Occipital lobe (tissue), 3 donors: ENCODE measurements at places on chromosomes 4 and X.

DNA sequence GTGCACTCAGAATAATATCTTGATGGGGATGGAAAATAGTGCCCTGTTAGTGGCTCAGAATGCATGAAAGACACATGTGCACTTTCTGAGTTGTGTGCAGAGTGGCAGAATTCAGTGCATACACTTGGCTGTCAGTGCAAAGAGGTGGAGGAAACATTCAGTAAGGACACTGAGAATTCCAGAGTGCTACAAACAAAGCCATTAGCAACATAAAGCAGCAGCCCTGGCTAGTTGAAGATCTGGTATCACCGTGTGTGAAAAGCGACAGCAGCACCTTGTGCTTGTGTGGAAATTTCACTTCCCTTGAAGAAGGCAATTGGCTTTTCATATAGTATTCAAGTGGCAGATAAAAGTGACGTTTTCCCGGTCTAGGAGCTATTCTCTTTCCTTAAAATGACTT lies 810.4 kb downstream of the TRIML1 start:
- no peak for DNase-seq

- DNase-seq = no peak
Measured at GRCh38 chr4:185256446-185256845, 47.0 kb downstream of the SNX25 start.

GRCh38 chr4:184987493-184988031 lies 30.7 kb upstream of the HELT start:
- DNase-seq = no peak

DNA sequence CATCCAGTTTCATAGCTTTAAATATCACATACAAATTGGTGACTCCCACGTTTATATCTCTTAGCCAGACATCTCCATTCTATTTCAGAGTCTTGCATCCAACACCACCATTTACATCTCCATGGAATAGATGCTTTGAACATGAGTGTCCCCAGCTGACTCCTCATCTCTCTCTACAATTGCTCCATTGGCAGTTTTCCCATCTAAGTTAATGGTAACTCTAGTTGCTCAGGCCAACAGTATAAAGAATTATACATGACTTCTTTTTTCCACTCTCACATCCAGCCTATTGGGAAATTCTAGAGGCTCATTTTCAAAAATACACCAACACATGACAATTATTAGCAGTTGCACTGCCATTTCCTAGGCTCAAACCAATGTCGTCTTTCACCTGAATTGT lies 388.2 kb downstream of the STIM2 start:
- no peak for DNase-seq

- no peak for DNase-seq
Measured at GRCh38 chr4:6953751-6954380, 44.2 kb downstream of the TBC1D14 start.

GRCh38 chr4:100949350-100949935 lies 397.9 kb downstream of the PPP3CA start:
- DNase-seq = no peak

DNA sequence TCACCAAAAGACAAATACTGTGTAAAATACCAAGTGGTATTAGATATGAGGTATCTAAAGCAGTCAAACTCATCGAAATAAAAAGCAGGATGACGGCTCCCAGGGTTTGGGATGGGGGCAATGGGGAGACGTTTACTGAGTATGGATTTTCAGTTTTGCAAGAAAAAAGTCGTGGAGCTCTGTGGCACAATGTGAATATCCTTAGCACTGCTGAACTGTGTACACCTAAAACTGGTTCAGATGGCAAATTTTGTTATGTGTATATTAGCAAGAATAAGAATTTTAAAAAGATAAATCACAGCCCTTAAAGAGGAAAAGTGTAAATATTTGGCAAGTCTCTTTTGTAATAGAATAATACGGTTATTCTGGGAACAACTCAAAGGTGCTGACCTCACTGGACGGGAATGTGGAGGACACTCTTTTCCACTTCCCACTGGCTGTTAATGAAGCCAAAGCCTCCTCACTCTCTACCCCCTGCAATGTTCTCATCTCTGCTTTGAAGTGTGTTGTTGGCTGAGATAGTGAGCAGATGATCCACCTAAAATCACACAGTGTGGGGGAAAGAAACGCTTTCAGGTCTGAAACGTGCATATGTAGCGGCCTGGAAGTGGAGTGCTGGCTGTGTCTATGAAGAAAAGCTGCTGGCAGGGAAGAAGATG lies 49.2 kb downstream of the SEL1L3 start:
- DNase-seq = no peak

GRCh38 chr4:158535130-158535614 lies 13.5 kb downstream of the RXFP1 start:
- no peak for DNase-seq

DNA sequence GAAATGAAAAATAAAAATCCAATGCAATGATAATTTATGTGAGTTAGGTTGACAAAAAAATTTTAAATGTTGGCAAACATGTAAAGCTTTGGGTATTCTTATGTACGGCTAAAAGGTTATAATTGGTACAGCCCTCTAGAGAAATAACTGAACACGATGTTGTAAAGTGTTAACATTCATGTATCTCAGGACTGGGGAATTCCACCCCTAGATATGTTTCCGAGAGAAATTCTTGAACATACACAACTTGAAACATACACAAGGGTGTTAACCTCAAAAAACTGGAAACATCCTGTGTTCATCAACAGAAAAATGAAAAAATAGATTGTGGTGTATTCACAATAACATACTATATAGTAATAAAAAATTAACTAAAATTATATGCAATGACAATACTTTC lies 91.8 kb downstream of the CHM start:
- DNase-seq = no peak

DNA sequence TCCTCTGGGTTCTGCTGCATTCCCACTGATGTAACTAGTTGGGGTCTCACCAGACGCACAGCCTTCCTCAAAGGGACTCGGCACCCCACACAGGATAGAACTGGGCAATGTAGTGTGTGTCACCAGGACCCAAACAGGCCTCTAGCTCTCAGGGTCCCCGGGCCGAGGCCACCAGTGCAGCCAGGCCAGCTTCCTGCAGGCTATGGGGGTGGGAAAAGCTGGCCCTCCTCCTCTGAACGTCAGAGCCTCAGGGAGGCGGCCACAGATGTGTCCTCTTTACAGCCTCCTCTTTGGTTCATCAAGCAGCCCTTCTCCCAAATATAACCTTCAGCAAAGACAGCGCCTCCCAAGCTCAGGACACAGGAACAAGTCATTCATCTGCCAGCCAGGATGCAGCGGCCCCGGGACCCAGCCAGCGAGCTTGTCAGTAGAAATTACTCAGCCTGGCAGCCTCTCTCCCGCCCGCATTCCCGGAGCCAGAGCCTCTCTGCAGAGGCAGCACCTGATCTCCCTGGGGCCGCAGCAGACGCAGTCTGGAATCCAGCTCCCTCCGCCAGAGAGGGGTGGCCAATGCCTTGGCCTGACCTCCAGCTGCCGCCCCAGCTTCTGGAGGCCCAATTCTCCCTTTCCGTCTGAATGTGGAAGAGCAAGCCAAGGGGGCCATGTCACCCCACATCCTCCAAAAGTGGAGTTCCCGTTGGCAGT lies 288.5 kb downstream of the FBXW7 start:
- peak; percentile 8 for DNase-seq

GRCh38 chrX:68826113-68826980 lies 2.5 kb upstream of the EFNB1 start:
- DNase-seq = no peak

DNA sequence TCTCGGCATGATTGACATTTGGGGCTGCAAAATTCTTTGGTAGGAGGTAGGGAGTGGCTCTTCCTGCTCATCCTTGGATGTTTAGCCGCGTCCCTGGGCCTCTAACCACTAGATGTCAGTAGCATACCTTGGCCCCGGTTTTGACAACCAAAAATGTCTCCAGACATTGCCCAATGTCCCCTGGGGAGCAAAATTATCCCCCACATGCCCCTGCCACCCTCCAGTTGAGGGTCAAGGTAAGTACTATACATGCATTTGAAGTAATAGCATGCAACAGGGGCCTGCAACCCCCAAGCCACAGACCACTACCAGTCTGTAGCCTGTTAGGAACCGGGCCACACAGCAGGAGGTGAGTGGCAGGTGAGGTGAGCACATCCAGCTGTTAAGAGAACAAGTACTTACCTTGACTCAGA lies 17.6 kb upstream of the KIAA1210 start:
- no peak for DNase-seq

GRCh38 chrX:96376266-96376665 lies 308.4 kb upstream of the DIAPH2 start:
- DNase-seq = no peak

DNA sequence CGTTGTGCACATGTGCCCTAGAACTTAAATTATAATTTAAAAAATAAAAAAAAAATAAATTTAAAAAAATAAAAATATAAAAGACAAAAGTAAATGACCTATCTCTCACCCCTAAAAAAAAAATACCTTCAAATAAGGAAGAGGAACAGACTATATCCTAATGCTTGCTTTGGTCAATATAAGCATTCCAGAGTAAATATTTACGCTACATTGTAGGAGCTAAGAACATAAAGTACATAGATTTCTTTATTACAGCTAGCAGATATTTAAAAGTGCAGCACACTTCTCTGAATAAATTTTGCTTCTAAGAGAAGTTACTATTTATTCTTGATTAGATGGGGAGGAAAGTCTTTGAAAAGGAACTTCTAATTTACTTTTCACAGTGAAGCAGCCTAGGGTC lies 24.5 kb upstream of the UGT2B11 start:
- DNase-seq = no peak

DNA sequence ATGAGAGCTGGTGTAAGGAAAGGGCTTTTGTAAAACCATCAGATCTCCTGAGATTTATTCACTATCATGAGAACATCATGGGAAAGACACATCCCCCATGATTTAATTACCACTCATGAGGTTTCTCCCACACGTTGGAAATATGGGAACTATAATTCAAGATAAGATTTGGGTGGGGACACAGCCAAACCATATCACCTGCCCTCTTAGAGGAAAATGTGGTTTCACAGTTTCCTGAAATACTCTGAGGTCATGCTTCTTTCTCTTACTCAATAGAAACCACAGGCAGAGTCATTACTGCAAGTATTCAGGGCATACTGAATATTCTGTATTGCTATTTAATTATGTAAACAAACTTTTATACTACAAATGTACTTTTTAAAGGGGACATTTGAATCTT lies 1453.3 kb downstream of the PCDH18 start:
- no peak for DNase-seq

DNA sequence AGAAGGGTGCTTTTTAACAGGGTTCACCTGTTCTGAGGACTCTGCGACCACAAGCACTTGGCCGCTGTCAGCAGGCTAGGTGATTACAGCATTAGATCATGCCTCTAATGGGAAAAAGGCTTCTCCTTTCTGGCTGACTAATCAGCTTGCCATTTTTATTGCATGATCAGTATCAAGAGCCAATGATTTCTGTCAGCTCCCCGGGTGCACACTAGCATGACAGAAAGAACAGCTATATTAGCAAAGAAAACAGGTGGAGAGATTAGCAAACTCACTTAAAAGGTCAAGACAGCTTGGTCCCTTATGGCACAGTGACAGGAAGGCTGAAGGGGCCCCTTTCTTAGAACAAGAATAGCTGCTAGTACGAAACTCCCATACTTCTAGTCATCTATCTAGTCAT lies 170.0 kb downstream of the SMIM20 start:
- no peak for DNase-seq

DNA sequence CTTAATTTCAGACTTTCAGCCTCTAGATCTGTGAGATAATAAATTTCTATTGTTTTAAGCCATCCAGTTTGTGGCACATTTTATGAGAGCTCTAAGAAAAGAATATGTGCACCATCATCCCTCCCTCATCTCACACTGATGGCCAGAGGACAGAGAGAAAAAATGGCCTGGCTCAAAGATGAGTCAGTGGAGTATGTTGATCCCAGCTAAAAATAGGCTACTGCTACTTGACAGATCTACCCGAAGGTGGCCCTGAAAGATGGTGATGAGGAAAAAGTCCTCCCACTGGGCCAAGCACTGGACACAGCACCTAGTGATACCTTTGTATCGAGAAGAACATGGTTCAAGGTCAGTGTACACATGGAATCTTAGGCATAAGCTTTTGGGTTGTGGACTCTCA lies 38.2 kb upstream of the DCTD start:
- DNase-seq = no peak

GRCh38 chr4:986879-987623 lies at the start of gene IDUA:
Gene IDUA (plus strand): TSS chr4:987044. CDS start chr4:987085, 41 bp downstream.
- peak; percentile 82 for DNase-seq

DNA sequence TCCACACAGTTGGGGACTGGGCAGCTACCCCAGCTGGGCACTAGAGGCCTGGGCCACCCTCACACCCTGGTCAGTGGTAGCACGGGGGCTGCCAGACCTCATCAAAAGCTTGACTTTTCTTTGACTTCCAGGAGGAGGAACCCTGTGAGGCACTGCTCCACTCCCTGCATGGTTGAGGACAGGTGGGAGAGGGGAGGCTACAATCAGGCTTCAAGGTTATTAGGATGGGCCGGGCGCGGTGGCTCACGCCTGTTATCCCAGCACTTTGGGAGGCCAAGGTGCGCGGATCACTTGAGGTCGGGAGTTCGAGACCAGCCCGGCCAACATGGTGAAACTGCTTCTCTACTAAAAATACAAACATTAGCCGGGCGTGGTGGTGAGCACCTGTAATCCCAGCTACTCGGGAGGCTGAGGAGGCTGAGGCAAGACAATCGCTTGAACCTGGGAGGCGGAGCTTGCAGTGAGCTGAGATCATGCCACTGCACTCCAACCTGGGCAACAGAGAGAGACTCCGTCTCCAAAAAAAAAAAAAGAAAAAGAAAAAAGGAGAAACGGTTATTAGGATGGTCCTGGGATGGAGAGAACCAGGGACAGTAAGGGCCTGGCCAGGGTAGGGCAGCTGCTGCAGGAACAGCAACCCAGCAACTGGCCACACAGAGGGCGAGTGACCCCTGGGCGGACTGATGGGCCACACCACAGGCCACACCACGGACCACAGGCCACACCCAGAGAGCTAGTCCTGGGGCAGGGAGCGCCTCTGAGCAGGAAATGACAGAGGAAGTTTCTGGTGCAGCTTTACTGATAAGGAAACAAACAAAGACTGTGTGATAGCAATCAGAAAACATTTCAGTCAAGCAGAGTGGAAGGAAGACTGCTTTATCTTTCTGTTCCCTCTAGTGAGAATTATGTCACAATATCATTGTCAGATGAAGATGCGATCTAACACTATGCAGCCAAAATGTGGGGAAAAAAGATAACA lies 20.5 kb upstream of the OPN1LW start:
- DNase-seq = no peak

DNA sequence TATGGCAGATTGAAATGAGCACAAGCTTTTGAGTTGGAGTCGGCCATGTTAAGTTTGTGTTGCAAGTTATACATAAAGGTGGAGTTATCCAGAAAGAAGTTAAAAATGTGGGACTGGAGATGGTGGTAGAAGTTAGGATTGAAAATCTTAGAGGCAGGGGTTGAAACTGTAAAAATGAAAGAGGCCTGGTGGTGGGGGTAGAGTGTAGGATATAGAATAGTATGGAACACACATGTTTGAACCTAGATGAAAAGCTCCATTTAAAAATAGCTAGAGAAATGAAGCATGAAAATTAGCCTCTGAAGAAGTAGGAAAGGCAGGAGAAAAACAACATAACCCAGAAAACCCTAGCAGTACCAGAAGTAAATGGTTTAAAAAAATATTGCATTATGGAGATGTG lies 131.8 kb upstream of the ENPEP start:
- DNase-seq = no peak

GRCh38 chr4:57168982-57169381 lies 58.8 kb upstream of the IGFBP7 start:
- DNase-seq = no peak
